ENCODE measurements at places on chromosomes 16 and 17.
A peak's percentile ranks its signal among the peaks of the same experiment; 100 is the strongest.

DNA sequence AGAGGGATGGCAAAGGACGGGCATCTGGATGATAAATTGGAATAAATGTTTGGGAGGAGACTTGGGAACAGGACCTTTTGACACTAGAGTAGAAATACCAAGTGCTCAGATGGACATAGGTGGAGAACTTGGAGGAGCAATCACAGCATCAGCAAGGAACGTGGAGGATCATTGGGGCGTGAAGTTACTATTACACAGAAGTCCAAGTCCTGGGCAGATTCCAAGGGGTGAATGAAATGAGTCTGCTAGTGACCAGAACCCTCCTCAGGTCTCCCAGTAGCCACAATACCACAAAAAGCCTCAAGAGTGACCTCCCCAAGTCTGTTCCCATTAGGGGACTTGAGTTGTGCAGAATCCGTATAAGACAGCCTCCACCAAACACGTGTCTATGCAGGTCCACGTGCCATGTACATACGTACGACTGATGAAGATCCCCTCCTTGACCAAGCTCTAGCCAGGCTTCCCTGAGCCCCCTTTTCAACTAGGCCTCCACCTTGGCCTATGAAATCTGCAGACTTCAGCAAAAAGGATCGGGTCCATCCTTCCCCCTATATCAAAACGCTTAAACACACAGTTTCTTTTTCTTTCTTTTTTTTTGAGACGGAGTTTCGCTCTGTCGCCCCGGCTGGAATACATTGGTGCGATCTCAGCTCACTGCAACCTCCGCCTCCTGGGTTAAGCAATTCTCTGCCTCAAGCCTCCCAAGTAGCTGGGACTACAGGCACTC is 2.2 kb downstream of the C17orf67 start:
- no peak for DNase-seq

GRCh38 chr16:12896562-12896961 is 4.8 kb upstream of the SHISA9 start:
- peak; percentile 35 for DNase-seq

DNA sequence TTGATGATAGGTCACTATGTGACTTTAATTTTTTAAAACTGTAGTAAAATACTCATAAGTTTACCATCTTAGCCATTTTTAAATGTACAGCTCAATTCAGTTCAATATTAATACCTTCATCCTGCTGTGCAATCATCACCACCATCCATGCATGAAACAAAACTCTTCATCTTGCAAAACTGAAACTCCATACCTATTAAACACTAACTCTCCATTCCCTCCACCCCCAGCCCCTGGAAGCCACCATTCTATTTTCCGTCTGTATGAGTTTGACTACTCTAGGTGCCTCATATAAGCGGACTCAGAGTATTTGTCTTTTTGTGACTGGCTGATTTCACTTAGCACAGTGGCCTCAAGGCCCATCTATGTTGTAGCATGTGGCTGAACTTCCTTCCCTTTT is 9.4 kb upstream of the CNEP1R1 start:
- no peak for DNase-seq

GRCh38 chr16:58440131-58440530 is 47.9 kb downstream of the GINS3 start:
- no peak for DNase-seq

GRCh38 chr16:87358696-87359095 is 24.9 kb downstream of the FBXO31 start:
- no peak for DNase-seq

DNA sequence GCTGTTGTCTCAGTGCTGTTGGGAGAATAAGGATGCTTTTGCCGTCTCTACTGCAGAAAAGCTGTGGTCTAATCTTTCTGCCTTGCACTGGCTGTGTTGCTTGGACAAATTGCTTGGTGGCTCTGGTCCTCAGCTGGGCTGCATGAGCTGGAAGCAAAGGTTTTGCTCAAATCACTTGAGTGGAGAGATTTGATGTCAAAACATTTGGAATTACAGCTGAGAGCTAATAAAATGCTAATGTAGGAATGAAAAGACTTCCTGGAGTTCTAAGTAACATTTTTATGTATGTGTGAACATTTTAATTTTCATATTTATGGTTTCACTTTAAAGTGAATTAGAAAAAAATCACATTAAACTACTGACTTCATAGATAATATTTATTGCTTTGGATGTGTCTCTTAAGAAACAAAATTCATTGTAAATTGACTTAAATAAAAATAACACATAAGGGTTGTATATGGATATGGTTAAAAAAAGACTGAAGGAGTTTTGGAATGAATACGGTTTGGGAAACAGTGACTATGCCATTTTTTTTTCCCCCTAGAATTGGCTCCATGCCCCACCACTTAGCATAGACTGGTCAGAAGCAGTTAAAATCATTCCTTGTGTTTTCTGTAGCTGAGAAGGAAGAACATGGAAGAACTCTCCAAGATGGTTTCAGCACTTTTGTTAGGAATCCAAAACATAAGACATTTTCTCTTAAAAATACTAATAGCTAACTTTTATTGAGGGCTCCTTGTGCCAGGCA is 39.2 kb upstream of the FAM20A start:
- DNase-seq, result no peak

- DNase-seq, result no peak
Measured at GRCh38 chr16:68356249-68356918, 45.6 kb downstream of the PRMT7 start.

DNA sequence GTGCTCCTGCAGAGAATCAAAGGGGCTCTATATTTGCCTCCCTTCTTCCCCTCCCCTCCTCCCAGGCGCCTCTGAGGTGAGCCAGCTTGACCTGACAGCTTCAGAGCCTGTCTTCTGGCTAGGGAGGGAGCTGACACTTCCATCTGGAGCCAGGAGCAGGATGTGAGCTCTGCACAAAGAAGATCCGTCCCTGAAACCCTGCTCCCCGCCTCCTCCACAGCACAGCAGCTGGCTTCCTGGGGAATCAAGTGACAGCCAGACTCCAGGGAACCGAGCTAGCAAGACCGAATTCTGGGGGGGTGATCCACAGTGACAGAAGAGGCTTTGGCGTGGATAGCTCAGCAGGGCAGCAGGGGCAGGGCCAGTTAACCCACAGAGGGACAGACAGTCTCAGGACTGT is 37.2 kb downstream of the CCDC182 start:
- DNase-seq, result no peak

DNA sequence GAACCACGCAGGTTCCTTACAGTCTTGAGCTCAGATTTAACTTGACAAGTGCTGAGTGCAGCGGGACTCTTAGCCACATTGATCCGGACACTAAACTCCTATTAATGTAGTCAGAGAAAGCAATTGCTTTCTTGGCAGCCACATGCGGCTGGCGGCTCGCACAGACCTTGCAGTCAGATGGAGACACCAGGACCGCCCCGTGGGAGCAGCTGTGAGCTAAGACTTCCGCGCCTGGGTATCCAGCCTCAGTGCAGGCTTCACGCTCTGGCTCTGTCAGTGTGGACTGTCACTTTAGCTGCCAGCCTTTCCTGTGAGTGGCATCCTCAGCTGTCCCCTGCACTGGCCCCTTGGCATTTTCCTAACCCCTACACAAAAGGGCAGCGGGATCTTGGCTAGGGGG is 80.9 kb upstream of the NLRP1 start:
- DNase-seq, result no peak

DNA sequence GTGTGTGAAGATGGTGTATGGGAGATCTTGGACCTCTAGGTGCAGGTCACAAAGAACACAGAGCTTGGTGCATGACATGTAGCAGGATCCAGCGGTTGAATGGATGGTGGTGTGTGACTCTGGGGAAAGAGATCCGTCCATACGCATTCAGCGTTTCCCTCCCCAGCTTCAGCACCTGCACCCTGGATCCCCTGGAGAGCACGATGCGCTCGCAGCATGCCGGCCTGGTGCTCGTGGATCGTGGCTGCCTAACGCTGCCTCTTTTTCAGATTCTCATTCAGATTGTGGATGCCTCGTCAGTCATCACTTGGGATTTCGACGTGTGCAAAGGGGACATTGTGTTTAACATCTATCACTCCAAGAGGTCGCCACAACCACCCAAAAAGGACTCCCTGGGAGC is 70.9 kb downstream of the SEC14L1 start:
- no peak for DNase-seq

DNA sequence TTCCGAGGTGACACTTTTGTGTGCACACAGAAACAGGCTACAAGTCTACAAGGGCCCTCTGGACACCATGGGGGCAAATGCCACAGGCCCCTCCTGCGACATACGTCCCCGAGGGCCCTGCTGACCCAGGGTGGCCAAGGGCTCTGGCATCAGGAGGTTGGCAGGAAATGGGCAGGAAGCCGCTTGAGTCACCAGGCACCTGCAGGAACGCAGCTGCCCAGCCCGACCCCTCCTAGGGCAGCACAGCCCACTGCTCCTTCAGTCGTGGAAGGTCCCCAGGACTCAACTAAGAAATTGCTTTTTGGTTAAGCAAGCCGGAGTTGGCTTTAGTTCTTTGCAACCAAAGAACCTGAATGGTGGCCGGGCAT is 8.1 kb downstream of the CORO7 start:
- no peak for DNase-seq

- no peak for DNase-seq
Measured at GRCh38 chr17:63647936-63648335, 25.7 kb downstream of the MAP3K3 start.

DNA sequence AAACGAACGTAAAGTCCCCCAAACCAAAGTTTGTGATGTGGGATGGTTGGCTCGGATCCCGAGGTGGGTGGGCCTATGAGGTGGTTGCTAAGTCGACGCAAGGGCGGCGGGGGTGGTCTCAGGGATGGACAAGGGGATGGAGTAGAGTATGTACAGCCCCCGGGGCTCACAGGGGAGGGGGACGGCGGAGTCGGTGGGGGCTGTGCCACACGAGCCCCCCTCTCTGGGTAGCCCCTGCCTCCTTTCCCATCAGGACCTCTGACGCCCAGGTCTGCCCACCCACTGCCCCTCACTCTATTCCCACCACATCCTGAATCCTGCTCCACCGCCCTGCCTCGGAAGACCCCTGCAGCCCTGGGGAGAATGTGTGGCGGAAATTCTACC is 15.2 kb downstream of the IL34 start:
- no peak for DNase-seq

DNA sequence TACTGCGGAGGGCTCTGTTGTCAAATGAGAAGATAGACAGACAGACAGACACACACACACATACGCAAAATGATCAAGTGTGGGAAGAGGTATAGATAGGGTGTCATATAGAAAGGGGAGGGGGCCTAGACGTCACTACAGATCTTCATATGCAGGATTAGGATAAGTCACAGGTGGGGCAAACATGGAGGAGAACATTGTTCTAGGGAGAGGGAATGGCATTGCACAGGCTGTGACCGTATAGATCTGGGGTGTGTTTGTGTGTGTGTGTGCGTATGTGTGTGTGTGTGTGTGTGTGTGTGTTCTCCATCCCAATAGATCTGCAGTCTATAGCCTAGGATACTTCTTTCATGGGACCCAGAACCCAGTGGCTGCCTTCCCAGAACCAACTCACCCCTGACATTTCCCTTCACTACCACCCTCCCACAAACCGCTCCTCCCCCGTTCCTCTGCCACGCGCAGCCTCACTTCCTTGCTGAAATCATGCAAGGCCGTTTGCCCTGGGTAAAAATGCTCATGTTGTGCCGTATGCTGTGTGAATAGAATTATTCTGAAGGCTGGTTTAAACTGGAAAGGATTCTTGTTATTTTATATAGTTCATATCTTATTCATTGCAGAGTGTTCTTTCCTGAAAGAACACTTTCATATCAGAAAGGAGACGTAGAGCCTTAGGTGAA is 50.5 kb upstream of the CCL1 start:
- no peak for DNase-seq

DNA sequence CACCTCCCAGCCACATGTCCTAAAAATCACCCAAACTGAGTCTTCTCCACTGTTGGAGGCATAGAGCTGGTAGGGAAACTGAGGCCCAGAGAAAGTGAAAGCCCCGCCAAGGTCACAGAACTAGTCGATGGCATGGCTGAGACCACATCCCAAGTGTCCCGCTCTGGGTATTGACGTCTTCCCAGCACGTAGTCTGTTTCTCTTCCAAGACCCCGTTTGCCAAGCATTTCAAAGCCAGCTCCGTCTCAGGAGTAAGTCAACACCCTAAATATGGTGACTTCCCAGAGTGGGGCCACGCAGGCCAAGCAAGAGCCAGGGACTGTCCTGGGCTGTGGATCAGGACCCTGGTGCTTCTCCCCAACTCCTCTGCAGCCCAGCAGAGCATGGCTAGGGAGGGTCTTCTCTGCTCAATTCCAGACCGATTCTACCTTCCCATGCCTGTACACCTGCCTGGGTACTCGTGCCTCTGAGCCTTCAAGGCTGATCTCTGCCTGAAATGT is 19.7 kb downstream of the PITPNM3 start:
- no peak for DNase-seq

- no peak for DNase-seq
Measured at GRCh38 chr16:76280421-76281215, 3.4 kb downstream of the CNTNAP4 start.

DNA sequence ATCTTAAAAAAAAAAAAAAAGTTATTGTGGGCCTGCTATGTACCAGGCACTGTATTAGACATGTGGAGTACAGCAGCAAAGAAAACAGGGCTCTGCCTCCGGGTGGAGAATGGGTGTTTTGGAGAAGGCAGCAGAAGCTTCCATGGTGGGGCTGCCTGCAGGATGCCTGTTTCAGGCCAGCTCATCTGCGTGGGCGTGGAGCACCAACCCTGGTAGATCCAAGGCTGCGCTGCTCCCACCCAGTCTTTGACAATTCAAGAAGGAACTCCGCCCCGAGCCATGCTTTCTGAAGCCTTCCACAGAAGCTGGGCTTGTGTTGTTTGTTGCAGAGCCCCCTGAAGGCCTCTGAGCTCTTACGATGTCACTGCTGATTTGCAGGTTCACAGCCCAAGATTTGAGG is 23.2 kb upstream of the CACNG1 start:
- no peak for DNase-seq

GRCh38 chr17:6299275-6299674 is 135.6 kb downstream of the AIPL1 start:
- no peak for DNase-seq

GRCh38 chr17:32253117-32253611 is 12.5 kb upstream of the RHBDL3 start:
- peak; percentile 75 for DNase-seq

DNA sequence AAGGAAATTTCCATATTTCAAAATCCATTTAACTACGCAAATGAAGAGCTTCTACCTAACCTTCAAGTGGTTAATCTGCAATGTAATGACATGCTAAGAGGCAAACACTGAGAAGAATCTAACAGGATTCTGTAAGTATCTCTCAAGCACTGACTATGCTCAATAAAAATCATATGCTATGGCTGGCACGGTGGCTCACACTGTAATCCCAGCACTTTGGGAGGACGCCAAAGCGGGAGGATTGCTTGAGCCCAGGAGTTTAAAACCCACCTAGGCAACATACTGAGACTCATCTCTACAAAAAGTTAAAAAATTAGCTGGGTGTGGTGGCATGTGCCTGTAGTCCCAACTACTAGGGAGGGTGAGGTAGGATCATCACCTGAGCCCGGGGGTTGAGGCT is 32.7 kb downstream of the GNA13 start:
- DNase-seq, result no peak

GRCh38 chr16:74771656-74772315 is 2.8 kb downstream of the FA2H start:
- DNase-seq, result no peak
